CD4-positive, alpha-beta T cell treated with Interferon alpha-2 for 1 hour (primary cell): ENCODE measurements at places on chromosomes 4 and X.
A peak's percentile ranks its signal among the peaks of the same experiment; 100 is the strongest.

DNA sequence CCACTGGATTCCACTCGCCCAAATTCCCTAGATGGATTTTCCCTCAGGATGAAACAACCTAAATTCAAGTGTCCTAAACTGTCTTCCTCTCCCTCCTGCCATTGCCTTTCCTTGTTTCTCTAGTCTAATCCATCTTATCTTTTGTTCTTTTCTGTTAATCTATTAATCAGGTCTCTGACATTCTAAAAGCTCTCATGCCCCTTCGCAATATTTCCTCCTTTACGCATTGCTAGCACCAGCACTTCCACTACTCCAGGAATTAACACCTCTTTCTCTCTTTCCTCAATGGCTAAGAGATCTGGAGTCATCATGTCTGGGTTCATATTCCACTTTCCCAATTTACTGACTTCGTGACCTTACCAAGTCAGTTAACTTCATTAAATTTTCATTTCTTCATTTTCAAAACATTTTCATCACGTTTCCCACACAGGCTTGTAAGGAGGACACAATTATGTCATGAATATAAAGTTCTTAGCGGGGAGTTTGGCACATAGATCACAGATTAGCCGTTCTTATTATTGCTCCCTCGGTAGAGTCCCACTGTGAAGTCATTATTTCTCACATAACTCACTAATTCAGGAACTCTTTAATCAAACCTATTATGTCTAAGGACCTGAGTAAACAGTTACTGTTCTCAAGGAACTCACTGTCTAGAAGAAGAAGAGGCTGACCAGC lies 45.3 kb downstream of the FAT4 start:
- no peak for DNase-seq

GRCh38 chr4:7418131-7418943 lies 16.4 kb downstream of the PSAPL1 start:
- DNase-seq, result no peak

DNA sequence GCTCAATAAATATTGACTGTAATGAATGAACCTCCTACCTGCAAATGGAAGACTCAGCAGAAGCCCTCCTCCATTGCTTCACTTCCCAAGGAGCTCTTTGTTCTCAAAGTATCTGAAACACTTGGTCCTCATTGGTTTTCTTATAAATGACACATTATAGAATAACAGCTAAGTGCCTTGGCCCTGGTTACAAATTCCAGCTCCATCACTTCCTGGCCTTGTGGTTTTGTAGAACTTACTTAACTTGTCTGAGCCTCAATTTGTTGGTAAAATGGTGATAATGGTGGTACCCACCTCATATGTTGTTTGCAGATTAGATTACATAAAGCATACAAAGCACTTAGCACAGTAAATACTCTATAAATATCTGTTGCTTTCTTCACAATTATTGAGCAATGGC lies 25.2 kb upstream of the SMIM20 start:
- DNase-seq, result no peak

GRCh38 chr4:38132107-38132673 lies 172.0 kb downstream of the PTTG2 start:
- DNase-seq, result peak; percentile 79

DNA sequence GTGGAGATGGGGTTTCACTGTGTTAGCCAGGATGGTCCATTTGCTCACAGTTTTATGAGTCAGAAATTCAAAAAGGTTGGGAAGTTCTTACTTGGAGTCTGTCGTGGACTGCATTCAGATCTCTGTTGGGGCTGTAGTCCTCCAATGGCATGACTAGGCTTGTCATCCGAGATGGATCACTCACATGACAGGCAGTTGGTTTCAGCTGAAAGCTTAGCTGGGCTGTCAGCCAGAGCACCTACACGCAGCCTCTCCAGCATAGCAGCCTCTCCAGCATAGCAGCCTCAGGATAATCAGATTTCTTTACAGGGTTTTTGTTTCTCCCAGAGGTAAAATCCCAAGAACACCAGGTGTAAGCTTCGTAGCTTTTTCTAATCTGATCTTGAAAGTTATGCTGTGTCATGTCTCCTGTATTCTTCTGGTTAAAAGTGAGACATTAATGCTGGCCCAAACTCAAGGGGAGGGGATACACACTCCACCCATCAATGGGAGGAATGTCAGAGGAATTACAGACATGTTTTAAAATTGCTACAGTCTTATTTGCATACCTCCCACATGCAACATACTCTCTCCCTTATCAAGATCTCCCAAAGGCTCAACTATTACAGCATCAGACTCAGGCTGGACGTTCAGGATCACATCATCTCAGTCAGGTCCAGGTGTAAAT lies 31.6 kb upstream of the SOD3 start:
- DNase-seq, result no peak

DNA sequence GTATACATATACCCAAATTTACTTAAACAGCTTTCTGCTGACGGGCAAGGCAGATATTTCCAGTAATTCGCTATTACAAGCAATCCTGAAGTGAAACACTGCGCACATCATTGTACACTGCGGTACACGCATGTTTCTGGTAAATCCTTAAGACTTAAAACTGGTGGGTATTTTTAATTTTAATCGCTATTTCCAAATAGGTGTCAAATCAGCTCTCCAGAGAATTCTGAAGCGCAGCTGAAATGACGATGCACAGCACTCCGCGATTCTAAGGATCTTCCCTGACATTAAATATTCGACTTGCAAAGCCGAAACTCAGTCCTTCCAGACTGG lies 361 bp downstream of the TMEM128 start:
- peak; percentile 18 for DNase-seq

- DNase-seq, result no peak
These were observed 15.5 kb downstream of the ZFYVE28 start for GRCh38 chr4:2402941-2403340.

GRCh38 chr4:37827030-37827685 lies 672 bp downstream of the PGM2 start:
- no peak for DNase-seq

GRCh38 chr4:141223418-141223817 lies 2.7 kb downstream of the ZNF330 start:
- DNase-seq, result no peak

- DNase-seq, result no peak
These were observed 28.5 kb downstream of the PCDH19 start for GRCh38 chrX:100381619-100382018.

GRCh38 chr4:125750828-125751466 lies 436.2 kb downstream of the FAT4 start:
- DNase-seq, result no peak

DNA sequence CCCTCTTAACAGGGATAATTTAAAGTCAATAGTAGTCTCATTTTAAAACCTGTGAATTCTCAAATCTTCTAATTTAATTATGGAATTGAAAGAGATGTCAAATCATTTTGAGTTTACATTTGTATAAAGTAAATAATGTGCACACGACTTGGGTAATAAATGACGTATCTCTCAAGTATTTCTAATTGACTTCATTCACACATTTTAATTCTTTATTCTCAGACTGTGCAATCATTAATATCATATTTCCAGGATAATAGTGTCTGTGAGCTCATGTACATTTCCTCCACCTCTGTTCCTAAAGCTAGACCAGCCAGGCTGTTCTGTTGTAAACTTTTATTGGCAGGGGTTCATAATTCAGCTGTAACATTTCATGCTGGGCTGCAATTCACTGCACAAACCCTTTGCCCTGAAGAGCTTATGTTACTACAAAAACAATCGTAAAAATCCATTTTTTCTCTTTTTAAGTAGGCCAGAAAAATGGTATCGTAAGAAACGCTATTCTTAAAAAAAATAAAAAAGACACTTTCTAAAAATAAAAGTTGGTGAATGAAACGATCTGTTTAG lies 1103.1 kb upstream of the TENM3 start:
- no peak for DNase-seq

DNA sequence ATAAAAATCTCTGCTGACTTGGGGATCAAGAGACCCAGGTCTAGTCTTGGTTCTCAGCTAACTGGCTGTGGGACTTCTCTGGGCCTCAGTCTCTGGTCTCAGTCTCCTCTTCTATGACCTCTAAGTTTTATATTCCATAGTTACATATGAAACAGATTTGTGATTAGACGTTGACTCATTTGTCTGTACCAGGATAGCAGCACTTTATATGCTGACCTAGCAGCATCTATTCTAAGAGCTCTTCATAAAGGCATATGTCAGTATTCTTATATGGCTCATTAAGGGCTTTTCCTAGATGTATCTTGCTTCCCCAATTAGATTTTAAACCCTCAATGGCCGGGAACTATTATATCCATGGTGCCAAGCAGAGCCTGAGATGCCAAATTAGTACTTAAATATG lies 12.7 kb downstream of the GRPR start:
- no peak for DNase-seq

DNA sequence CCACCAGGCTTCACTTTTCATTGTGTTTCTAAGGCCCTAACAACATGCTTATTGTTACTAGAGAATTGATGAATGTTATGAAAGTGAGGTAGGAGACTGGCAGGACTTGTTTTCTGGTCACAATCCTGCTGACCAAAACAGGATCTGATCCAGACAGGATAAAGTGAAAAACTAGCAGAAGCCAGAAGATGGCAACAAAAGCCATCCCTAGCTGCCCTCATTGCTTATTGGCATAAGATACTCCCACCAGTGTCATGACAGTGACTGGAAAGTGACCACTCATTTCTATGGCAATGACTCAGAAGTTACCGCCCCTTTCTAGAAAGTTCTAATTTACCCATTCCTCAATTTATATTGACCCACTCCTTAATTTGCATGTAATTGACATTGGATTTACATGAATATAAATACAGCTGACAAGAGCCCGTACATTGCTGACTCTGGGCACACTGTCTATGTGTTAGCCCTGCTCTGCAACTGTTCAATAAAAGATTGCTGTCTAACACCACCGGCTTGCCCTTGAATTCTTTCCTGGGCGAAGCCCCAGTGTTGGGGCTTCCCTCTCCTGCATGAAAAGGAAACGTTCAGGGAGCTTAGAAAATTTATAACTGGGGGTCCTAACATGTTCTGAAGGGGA lies 30.0 kb upstream of the FGG start:
- DNase-seq, result no peak

- peak; percentile 49 for DNase-seq
These were observed 29.3 kb upstream of the BOD1L1 start for GRCh38 chr4:13656569-13657405.

GRCh38 chrX:84487365-84488353 lies 14.6 kb downstream of the HDX start:
- no peak for DNase-seq

GRCh38 chr4:127450276-127450675 lies 182.5 kb upstream of the INTU start:
- no peak for DNase-seq

- DNase-seq, result no peak
These were observed 228.3 kb upstream of the TTC29 start for GRCh38 chr4:147173797-147174432.

DNA sequence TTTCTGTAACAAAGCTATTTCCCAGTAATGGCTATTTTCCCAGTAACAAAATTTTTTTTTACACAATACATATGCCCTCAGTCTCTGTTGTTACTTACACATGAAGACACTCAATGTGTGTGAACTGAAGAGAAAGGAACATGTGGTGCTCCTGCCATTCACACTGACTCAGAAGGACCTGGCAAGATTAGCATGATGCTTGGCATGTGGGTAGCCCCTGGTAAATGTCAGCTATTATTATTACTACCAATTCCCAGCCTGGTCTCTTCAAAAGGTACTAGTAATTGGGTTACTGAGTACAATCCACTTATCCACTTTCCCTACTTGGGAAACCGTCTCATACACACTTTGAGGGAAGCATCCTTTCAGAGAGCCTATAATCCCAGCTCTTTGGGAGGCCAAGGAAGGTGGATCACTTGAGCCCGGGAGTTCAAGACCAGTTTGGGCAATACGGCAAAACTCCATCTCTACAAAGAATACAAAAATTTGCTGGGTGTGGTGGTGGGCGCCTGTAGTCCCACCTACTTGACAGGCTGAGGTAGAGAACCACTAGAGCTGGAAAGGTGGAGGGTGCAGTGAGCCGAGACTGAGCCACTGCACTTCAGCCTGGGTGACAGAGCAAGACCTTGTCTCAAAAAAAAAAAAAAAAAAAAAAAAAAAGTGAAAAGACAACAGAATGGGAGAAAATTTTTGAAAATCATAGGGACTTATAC lies 14.6 kb downstream of the RBBP7 start:
- DNase-seq, result no peak

GRCh38 chr4:149980121-149980682 lies 98.0 kb upstream of the DCLK2 start:
- DNase-seq, result no peak

DNA sequence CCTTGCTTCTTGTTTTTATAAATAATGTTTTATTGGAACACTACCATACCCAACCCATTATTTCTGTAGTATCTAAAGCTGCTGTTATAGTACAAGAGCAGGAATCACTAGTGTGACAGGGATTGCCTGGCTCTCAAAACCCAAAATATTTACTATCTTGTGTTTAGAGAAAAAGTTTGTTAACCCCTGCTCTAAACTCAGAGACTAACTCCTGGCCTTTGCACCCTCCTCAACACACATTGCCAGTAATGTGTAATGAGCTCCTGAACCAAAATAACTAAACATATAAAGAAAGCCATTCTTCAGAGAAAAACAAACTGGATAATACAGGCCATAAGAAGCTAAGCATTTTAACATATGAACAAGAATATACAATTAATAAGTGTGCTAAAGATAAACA lies 8.2 kb upstream of the FAT4 start:
- no peak for DNase-seq

DNA sequence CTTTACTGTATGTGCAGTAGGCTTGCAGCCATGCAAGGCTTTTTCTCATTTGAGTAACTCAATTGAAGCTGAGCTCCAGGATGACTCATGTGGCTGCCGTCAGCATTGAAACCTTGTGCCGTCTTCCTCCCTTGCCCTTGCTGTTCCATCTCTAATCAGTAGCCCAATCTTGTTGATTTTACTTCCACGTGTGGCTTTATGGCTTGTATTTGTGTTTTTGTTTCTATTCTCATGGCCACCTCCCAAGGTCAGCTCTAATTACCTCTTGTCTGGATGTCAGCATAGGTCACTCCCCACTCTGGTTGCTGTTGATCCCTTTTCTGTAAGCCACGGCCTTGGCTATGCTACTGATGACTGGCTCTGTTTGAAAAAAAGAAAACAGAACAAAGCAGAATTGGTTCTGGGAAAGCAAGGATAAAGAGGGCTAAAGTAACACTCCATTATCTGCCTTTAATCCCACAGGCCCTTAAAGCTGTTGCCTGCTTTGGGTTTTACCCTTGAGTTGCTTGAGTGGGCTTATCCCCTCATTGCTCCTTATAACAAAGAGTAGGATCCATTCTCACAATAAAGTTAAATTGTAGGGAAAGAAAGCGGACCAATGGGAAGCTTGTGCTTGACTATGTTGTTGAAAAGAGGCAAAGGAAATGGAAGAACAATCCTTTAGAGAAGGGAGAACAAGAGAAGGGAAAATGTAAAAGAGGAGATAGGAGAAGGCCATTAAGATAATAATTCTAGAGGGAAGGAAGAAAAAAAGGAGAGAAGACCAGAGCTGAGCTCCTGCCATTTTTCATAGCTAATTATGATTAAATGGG lies 173.9 kb upstream of the PGRMC2 start:
- no peak for DNase-seq
